Activated T-helper 1 cell treated with anti-CD3 and anti-CD28 coated beads, Interleukin-2, amount 50 U/mL, for 16 hours (primary cell): ENCODE measurements at places on chromosomes 5 and 9.

GRCh38 chr9:99286536-99286935, 64.5 kb downstream of the SEC61B start:
- no peak for DNase-seq

GRCh38 chr5:64742821-64743220, 25.7 kb downstream of the SREK1IP1 start:
- no peak for DNase-seq

GRCh38 chr9:90441814-90442213, 200.8 kb downstream of the DIRAS2 start:
- DNase-seq, result no peak

DNA sequence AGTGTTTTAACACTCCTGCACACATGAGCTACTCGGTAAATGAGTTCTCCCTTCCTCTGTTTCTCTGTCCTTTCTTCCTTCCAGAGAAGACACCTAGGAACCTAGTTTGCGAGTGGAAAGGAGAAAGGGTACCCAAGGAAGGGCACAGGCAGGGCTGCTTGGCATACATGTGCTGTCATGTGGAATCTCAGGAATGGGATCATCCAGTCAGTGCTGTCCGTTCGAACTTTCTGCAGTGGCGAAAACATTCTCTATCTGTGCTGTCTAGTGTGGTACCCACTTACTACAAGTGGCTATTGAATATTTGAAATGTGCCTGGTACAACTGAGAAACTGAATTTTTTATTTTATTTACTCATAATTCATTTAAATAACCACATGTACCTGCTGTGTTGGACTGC, 28.0 kb downstream of the NLN start:
- no peak for DNase-seq

DNA sequence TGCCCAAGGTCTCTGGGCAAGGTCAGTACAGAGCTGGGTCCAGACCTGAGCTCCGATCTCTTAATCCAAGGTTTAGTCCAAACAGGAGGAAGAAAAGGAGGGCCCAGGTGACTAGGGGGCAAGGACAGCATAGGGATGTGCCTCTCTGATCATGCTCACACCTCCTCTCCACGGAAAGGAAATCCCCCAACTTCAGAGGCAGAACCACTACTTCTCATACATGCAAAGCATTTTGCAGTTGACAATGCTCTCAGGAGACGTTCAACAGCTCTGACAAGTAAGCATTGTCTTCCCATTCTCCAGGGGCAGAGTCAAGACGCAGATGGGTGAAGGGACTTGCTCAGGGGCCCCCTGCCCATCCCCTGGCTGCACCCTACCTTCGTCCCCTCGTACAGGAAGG, 8.7 kb upstream of the CORO2A start:
- DNase-seq, result no peak

- no peak for DNase-seq
These were observed 41.7 kb downstream of the RXRA start for GRCh38 chr9:134367791-134368490.

DNA sequence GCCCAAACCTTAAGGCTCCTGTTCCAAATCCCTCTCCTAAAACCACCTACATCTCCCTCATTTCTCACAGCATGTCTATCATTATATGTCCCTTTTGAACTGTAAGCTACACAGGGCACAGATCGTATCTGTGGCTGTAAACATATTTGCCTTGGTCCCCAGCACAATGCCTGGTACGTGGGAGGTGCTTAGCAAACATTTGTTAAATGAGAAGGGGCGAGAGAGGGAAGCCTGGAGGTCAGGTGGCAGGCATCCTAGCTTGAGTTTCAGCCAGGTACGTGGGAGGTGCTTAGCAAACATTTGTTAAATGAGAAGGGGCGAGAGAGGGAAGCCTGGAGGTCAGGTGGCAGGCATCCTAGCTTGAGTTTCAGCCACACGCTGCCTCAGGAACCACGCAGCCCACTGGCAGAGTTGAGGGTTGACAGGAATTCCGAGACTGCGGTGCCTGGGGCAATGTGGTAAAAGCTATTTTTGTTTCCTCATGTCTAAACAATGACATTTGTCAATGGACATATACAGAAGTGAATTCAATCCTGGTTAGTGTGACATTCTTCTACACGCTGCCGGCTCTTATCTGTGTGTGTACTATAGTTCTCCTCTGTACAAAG, 113.6 kb downstream of the EFNA5 start:
- DNase-seq, result no peak
